ENCODE measurements at places on chromosomes 7 and 10. TPM values are rescaled to one million over a fixed set of nuclear protein-coding genes. Genes with fewer than 3 reads are reported as not detected.

DYNC1I1 gene
- 0.43 TPM for polyA plus RNA-seq

DNA sequence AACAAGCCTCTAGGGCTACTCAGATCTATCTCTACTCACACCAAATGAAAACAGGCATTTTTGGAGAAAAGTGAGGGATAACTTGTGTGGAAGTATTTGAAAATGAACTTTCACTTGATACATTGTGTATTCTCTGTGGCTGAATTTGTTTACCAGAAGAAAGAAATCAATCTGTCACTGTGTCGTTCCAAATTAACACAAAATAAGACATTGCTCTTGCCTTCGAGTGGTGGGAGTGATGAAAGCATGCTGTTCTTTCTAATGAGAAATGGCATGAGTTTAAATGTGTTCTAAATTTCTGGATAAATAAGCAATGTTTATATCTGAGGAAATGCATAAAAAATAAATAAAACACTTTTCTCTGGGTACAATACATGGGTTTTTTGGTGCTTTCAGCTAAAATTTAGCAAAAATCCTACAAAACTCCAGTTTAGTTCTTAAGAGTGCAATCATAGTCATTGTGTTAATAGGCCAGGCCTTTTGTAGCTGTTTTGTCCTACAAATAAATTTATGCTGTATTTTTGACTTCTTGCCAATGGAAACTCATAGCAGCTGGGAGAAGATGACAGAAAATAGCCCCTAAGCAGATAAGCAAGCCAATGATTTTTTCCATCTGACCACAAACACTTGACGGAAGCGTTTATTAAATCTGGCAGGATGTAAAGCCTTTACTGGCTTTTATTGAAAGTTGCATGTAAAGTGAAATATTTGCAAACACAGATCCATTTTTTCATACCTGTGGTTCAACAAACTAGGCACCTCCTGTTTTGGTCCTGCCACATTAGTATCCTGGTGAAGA, 1064.1 kb upstream of the GHITM start:
- peak; percentile 72 for DNase-seq

GRCh38 chr7:138125598-138126111, 49.4 kb downstream of the AKR1D1 start:
- no peak for DNase-seq

DNA sequence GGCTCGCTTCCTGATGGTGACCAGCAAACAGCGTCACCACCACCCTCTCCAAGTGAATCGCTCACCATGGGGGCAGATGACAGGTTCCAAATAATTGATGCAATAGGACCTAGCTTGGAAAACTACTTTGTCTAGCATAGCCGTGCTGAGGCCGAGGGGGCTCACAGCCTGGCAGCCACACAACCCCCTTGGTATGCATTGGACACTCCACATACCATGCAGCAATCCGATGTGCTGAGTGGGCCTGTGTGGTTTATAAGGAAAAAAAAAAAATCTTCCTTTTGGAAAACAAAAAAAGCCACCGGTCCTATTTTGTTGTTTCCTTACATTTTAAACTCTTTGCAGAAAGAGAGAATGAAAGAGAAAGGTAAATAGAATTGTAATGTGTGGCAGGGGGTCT, 15.1 kb downstream of the GATA3 start:
- DNase-seq: no peak

Measured in right renal pelvis (tissue), 4 donors.